Astrocyte of the hippocampus (primary cell): ENCODE measurements at places on chromosomes 11 and 22.
A peak's percentile ranks its signal among the peaks of the same experiment; 100 is the strongest.

DNA sequence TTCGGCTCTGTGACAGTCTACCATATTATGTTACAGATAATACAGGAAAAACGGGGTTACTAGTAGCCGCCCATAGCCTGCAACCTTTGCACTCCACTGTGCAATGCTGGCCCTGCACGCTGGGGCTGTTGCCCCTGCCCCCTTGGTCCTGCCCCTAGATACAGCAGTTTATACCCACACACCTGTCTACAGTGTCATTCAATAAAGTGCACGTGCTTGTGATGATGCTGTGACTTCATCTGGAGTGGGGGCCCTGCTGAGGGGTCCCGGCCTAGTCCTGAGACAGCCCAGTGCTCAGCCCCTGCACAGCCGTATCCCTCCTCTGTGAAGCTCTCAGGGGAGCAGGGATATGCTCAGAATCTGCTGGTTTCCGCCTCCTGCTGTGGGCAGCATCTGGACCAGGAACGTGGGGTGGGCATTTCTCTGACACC is 1.2 kb downstream of the IFITM1 start:
- no peak for DNase-seq

- DNase-seq, result no peak
Measured at GRCh38 chr11:118081241-118081958, 4.5 kb downstream of the TMPRSS4 start.

GRCh38 chr11:2926611-2927051 is 2.6 kb downstream of the PHLDA2 start:
- no peak for DNase-seq

DNA sequence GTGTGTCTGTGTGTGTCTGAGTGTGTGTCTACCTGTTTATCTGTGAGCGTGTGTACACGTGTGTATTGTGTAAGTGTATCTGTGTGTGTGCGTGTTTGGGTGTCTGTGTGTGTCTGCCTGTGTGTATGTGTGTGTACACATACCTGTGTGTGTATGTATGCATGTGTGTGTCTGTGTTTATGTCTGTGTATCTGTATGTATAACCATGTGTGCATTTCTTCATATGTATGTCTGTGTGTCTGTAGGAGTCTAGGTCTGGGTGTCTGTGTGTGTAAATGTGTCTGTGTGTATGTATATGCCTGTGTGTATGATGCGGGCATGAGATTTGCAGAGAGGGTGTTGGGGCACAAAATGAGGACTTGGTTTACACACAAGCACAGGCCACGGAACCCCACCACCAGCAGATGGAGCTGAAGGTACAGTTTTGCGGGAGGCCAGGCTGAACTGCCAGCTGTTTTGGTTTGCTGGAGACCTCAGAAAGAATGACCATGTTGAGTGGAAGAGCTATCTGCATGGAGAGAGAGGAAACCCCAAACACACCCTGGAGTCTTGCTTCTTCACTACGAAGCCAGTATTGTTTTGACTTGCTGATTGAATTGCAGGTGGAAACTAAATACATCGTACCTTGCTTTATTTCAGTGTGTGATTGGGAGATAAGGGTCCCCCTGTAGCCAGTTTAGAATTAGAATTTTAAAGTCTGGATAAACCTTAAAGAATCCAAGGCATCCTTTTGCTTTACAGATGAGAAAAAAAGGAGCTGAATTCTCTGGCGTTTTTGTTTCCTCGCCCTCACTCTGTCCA is 497.2 kb downstream of the NTM start:
- peak; percentile 92 for DNase-seq

GRCh38 chr11:133306019-133306418 is 226.3 kb downstream of the OPCML start:
- DNase-seq, result peak; percentile 50

GRCh38 chr11:66002648-66003225 is 434 bp downstream of the BANF1 start:
- DNase-seq, result peak; percentile 75

DNA sequence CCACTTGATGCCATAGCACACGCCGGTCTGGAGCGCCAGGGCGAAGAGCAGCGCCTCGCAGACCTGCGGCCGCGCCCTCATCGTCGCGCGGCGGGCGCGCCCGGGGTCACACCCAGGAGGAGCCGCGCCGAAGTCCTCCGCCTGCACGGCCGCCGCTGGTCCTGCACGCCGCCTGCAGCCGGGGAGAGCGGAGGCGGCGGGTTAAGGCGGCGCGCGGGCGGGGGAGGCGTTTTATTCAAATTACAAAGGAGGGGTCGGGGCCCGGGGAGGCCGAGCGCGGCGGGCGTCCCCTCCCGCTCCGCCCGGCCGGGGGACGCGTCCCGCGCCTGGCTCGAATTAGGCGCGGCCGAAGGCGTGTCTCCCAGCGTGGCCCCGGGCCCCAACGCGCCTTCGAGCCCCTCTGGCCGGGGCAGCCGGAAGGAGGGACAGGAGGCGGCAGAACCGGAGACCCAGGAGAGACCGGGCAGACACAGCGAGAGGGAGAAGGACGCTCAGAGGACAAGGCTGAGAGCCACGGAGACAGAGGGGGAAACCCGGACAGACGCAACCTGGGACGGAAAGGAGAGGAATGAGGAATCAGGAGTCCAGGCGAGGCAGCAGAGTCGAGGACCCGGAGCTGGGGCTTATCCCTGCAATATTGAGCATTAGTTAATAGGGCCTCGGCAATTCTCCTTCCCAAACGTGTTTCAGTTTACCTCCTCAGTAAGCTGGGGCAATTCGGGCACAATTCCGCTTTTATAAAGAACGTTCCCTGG is at the start of gene WNT11:
Gene WNT11 (minus strand): TSS at position 176 of the 755 bp plus-strand sequence. CDS start 95 bp downstream, at position 81.
- peak; percentile 53 for DNase-seq

GRCh38 chr11:30333405-30333804 is 10.5 kb downstream of the ARL14EP start:
- peak; percentile 42 for DNase-seq

GRCh38 chr22:29254286-29254660 is 13.5 kb downstream of the RHBDD3 start:
- no peak for DNase-seq

DNA sequence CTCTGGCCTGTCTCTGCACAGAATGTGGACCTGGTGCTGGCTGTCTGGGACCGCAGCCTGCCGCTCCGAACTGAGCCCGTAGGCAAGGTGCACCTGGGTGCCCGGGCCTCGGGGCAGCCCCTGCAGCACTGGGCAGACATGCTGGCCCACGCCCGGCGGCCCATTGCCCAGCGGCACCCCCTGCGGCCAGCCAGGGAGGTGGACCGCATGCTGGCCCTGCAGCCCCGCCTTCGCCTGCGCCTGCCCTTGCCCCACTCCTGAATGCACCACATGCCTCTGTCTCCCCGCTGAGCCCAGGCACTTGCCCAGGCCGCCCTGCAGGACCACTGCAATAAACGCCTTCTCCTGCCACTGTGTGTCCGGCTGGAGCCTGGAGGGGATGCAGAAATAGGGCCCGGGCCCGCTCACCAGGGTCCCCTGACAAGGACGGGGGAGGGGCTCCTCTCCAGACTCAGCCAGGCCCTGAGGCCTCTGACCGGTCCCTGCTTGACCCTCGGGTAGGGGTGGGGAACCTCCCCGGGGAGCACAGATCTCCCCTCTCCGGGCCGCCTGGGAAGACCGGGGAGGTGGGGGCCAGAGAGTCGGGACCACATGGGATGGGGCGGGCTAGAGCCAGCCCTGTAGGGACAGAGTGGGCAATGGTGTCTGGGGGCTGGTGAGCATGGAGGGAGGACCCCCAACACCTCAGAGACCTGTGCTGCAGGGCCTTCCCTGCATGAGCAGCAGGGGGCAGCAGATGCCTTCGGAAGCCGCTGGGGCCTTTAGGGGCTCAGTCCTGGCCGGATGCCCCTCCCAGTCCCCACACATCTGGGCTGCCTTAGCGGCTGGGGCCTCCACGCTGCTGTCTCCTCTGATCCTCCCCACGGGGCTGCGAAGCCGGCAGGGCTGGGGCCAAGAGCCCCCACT is 1.4 kb upstream of the TNNI2 start:
- peak; percentile 73 for DNase-seq

DNA sequence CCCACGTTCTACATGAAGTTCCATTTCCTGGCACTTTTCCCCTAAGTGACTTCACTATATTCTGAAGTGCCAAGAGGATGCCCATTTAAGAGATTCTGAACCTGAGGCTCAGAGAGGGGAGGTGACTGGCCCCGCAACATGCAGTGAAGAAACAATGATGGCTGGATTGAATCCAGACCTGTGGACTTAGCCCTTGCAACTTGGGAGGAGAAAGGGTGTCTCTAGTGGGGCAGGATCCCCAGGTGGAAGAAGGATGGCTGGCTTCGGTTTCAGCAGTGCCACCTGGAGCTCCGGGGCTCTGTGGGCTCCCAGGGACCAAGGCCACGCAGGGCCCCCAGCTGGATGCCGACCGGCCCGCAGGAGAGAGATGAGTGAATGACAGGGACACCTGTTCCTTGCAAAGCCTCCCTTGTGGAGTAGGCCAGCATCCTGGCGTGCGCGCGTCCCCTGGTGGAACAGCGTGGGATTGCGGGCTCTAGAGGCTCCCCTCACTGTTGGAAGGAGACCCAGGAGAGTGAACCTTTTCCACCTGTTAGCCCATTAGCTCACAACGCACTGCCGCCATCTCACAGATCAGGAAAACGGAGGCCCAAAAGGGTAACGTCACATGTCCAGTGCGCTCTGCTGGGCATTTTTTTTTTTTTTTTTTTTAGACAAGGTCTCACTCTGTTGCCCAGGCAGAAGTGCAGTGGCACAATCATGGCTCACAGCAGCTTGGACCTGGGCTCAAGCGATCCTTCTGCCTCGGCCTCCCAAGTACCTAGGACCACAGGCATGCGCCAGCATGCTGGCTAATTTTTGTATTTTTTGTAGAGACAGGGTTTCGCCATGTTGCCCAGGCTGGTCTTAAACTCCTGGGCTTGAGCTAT is 104.7 kb downstream of the KIAA1671 start:
- peak; percentile 71 for DNase-seq

GRCh38 chr11:10351765-10352641 is 47.1 kb downstream of the ADM start:
- DNase-seq, result peak; percentile 81

- DNase-seq, result no peak
Measured at GRCh38 chr11:128419012-128419767, 168.2 kb downstream of the ETS1 start.

- DNase-seq, result peak; percentile 42
Measured at GRCh38 chr11:63508009-63508408, 2.1 kb downstream of the LGALS12 start.

DNA sequence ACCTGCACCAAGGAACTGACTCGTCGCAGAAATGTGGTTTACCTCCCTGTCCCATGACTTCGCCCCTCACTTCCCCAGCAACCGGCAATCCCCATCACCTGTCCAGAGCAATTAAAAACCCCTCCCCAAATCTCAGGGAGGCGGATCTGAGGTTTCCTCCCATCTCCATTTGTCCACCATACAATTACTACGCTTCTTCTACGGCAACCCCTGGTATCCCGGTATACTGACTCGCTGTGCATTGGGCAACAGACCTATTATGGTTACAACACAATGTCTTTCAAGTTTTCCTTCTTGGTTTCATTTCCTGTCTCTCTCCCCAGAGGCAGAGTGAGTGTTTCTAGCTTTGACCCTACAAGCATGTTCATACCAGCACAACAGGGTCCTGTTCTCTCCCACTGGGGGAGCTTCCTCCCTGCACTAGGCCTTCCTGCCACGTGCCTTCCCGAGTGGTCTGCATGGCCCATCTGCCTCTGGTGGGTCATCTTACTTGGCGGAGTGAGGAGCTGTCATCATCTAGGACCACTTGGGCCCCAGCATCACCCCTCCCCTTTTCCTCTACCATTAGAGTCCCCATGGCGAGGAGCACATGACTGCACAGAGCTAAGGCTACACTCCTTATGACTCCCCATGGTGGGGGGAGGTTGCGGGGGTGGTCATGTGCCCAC is 30.3 kb upstream of the NAP1L4 start:
- no peak for DNase-seq

DNA sequence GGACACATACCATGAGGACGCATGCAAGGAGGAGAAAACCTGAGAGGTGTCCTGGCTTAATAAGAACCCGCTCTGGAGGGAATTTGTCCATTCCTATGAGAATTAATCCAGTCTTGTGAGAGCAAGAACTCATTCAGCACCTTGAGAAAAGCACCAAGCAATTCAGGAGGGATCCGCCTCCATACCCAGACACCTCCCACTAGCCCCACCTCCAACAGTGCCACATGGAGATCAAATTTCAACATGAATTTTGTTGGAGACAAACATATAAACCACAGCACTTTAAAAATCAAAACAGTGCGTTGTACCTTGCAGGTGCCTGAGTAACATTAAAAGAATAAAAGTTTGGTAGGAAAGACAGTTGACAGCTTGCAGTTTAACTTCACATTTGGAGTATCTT is 11.4 kb downstream of the UBE4A start:
- DNase-seq, result no peak

DNA sequence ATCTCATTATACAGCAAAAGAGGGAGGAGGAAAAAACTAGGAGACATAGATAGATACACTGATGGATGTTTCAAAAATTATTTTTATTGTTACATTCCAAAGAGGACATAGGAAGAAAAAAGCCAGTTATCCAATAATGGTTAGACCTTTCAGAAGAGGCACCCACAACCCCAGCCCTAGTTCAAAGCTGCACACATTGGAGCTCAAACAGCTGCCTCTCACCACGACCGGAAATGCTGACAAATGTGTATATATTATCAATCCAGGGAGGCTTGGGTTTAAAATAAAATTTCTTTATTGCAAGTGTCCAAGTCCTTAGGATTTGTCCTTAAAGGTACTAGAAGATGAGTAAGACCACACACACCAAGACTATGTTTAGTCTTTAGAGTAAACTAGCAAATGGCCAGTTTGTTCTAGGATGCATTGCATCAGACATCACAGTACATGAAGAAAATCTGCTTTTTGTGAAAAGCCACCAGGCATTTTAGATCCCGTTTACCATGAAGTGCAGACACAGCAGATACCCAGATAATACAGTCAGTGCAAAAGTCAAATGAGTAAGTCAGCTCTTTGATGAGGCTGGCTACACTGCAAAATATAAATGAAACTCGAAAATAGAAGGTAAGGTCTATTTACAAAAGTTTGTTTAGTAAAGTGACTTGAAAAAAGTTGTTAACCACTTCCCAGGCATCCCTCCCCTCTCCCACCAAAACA is 4.6 kb upstream of the ASCL3 start:
- no peak for DNase-seq

GRCh38 chr11:19258641-19259230 is 18.0 kb upstream of the E2F8 start:
- no peak for DNase-seq

- no peak for DNase-seq
Measured at GRCh38 chr22:46826438-46827135, 64.1 kb downstream of the TBC1D22A start.
